Thymus (tissue), 14 donors: ENCODE measurements at places on chromosomes 4 and X. TPM values are rescaled to one million over a fixed set of nuclear protein-coding genes. Genes with fewer than 3 reads are reported as not detected.

The TSPAN6 gene
- 14.0 TPM for total RNA-seq

The MUC7 gene
- not detected for total RNA-seq

The IRAK1 gene
- 33.9 TPM for total RNA-seq

The NHSL2 gene
- 0.80 TPM for total RNA-seq

The SULT1B1 gene
- 0.90 TPM for total RNA-seq

The USP26 gene
- total RNA-seq, result 0.05 TPM

The CT45A10 gene
- total RNA-seq, result not detected

The HEPH gene
- total RNA-seq, result 2.4 TPM

The SHROOM3 gene
- total RNA-seq, result 1.7 TPM

The FAM236B gene
- total RNA-seq, result not detected

The UGT2B11 gene
- 0.05 TPM for total RNA-seq

The TMEM271 gene
- 0.05 TPM for total RNA-seq

- H3K27me3 ChIP-seq, result no peaks in the 10 kb centered on the region
- no peak for DNase-seq
- H3K36me3 ChIP-seq, result no peaks in the 10 kb centered on the region
- H3K27ac ChIP-seq, result no peak overlapping the region
- no peaks in the 10 kb centered on the region for H3K4me1 ChIP-seq
- no peak overlapping the region for H3K4me3 ChIP-seq
Observed at GRCh38 chr4:24722026-24722568, 73.3 kb upstream of the SOD3 start.

DNA sequence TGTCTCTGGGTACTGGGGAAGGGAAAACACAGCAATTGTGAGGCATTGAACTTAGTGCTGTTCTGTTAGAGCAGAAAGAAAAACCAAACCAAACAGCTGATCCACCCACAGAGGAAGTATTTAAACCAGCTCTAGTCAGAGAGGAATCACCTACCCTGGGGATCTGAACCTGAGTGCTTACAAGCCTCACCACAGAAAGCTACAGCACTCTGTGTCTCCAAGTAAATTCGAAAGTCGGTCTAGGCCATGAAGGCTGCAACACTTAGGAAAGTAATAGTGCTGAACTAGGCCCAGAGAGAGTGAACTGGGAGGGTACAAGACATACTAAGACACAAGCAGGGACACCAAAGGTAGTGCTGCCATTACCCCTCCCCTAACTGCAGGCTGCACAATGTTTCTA is 142.2 kb upstream of the CXorf51A start:
- H3K27ac ChIP-seq, result no peak overlapping the region
- no peak overlapping the region for H3K4me3 ChIP-seq
- no peaks in the 10 kb centered on the region for H3K4me1 ChIP-seq

DNA sequence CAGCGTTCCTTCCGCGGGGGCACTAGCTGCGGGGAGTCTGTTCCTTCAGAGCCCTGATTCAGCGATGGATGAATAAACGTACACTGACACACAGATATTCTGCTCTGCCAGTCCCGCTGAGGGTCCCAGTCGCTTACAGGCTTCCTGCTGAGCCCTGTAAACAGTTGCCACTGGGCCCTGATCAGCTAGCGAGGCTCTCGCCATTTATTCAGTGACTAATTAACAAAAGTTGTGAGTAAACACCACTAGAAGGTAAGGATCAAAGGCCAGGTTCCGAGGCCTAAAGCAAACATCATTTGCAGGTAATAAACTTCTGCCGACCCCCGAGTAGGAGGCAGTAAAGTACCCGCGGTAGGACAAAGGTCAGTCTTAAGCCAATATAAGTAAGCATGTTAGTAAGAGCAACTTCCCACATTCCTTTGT is 442.6 kb upstream of the GALNT7 start:
- no peak overlapping the region for H3K4me3 ChIP-seq
- no peaks in the 10 kb centered on the region for H3K36me3 ChIP-seq
- no peak overlapping the region for H3K27ac ChIP-seq

DNA sequence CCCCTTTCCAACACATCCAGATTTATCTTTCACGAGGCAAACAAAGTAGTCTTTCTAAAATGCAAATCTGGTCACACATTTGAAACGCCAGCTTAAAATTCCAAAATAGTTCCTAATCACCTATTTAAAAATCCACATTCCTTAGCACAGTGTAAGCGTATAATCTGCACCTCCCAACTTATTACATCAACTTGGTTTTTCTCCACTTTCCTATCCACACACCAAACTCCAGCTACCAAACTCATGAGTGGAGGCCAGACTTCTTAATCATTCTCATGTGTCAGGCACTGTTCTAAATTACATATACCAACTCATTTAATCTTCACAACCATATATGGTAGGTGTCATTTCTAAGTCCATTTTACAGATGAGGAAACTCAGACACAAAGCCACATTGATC is 33.8 kb downstream of the ENOX2 start:
- DNase-seq, result no peak
- no peaks in the 10 kb centered on the region for H3K36me3 ChIP-seq
- H3K4me1 ChIP-seq, result no peaks in the 10 kb centered on the region
- H3K27ac ChIP-seq, result no peak overlapping the region
- H3K4me3 ChIP-seq, result no peak overlapping the region

- no peak overlapping the region for H3K4me3 ChIP-seq
- no peak overlapping the region for H3K27ac ChIP-seq
- H3K4me1 ChIP-seq, result no peaks in the 10 kb centered on the region
- peak; percentile 72 for DNase-seq
- peaks cover 76% of the 10 kb centered on the region for H3K27me3 ChIP-seq
Observed at GRCh38 chrX:153875391-153876111, 10.4 kb downstream of the L1CAM start.

- no peaks in the 10 kb centered on the region for H3K4me1 ChIP-seq
- no peak for DNase-seq
Observed at GRCh38 chr4:148530114-148530513, 87.9 kb upstream of the NR3C2 start.

DNA sequence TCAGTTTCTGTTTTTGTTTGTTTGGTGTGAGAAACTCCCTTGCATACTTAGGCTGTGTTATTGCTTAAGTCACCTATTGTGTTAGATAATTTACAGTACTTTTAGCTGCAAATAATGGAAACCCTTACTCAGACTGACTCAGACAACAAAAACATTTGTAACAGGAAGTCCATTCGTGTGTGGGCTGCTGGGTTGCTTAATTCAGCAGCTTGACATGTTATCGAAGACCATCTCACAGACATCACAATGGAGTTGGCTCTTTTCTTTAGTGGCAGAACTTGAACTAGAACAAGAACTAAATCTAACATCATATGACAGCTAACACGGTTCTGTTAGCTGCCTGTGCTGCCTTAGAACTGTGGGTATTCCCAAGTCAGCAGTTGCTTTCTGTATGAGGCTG is 9.9 kb upstream of the GABRE start:
- no peak overlapping the region for H3K4me3 ChIP-seq
- H3K27ac ChIP-seq, result no peak overlapping the region
- H3K36me3 ChIP-seq, result no peaks in the 10 kb centered on the region
- no peaks in the 10 kb centered on the region for H3K4me1 ChIP-seq

DNA sequence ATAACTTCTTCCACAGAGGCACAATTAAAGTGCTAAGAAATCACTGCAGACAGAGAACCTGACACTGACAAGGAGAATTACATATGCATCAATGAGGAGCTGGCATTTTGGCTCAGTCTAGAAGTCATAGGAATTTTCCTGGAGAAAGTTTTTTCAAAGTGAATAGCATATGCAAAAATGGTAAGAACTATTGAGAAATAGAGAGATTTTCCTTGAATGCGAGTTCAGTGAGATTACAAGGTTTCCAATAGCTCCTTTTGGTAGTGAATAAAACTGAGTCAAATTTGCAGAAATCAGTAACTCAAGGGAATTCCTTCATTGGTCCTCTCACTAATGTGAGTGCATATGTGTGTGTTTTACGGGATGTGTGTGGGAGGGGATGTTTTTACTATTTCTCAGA is 557.5 kb downstream of the PPARGC1A start:
- no peak for DNase-seq
- no peak overlapping the region for H3K27ac ChIP-seq
- H3K4me1 ChIP-seq, result no peaks in the 10 kb centered on the region
- H3K36me3 ChIP-seq, result no peaks in the 10 kb centered on the region
- no peak overlapping the region for H3K4me3 ChIP-seq

DNA sequence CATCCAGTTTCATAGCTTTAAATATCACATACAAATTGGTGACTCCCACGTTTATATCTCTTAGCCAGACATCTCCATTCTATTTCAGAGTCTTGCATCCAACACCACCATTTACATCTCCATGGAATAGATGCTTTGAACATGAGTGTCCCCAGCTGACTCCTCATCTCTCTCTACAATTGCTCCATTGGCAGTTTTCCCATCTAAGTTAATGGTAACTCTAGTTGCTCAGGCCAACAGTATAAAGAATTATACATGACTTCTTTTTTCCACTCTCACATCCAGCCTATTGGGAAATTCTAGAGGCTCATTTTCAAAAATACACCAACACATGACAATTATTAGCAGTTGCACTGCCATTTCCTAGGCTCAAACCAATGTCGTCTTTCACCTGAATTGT is 388.2 kb downstream of the STIM2 start:
- H3K27ac ChIP-seq, result no peak overlapping the region
- no peaks in the 10 kb centered on the region for H3K4me1 ChIP-seq
- no peak overlapping the region for H3K4me3 ChIP-seq
- no peaks in the 10 kb centered on the region for H3K36me3 ChIP-seq

GRCh38 chrX:12443534-12444098 is 305.3 kb downstream of the FRMPD4 start:
- no peak overlapping the region for H3K27ac ChIP-seq
- no peaks in the 10 kb centered on the region for H3K36me3 ChIP-seq
- DNase-seq, result no peak
- H3K4me3 ChIP-seq, result no peak overlapping the region
- no peaks in the 10 kb centered on the region for H3K27me3 ChIP-seq

- peak overlapping the region; percentile 33 for H3K27ac ChIP-seq
- peaks cover 58% of the 10 kb centered on the region for H3K4me1 ChIP-seq
- H3K4me3 ChIP-seq, result no peak overlapping the region
- no peaks in the 10 kb centered on the region for H3K27me3 ChIP-seq
- no peak for DNase-seq
Observed at GRCh38 chrX:19875050-19875431, 12.4 kb downstream of the SH3KBP1 start.

- no peak for DNase-seq
- no peaks in the 10 kb centered on the region for H3K4me1 ChIP-seq
- H3K27ac ChIP-seq, result no peak overlapping the region
- H3K36me3 ChIP-seq, result no peaks in the 10 kb centered on the region
- no peak overlapping the region for H3K4me3 ChIP-seq
Observed at GRCh38 chrX:38192007-38192810, 28.5 kb downstream of the SRPX start.

- H3K36me3 ChIP-seq, result no peaks in the 10 kb centered on the region
- no peak for DNase-seq
- no peaks in the 10 kb centered on the region for H3K4me1 ChIP-seq
- no peaks in the 10 kb centered on the region for H3K27me3 ChIP-seq
Observed at GRCh38 chr4:8504279-8505007, 63.9 kb downstream of the TRMT44 start.

- H3K36me3 ChIP-seq, result no peaks in the 10 kb centered on the region
- DNase-seq, result no peak
- no peaks in the 10 kb centered on the region for H3K4me1 ChIP-seq
- H3K4me3 ChIP-seq, result no peak overlapping the region
- no peaks in the 10 kb centered on the region for H3K27me3 ChIP-seq
Observed at GRCh38 chrX:102934624-102935023, 2.4 kb upstream of the RAB40AL start.

- no peaks in the 10 kb centered on the region for H3K27me3 ChIP-seq
- peaks cover 3% of the 10 kb centered on the region for H3K4me1 ChIP-seq
- peaks cover 70% of the 10 kb centered on the region for H3K36me3 ChIP-seq
Observed at GRCh38 chr4:7006411-7006810, 36.8 kb upstream of the TADA2B start.

GRCh38 chrX:75642811-75643361 is 120.0 kb upstream of the ZDHHC15 start:
- H3K36me3 ChIP-seq, result no peaks in the 10 kb centered on the region
- no peak overlapping the region for H3K27ac ChIP-seq
- H3K4me1 ChIP-seq, result no peaks in the 10 kb centered on the region
- H3K4me3 ChIP-seq, result no peak overlapping the region
- no peaks in the 10 kb centered on the region for H3K27me3 ChIP-seq

DNA sequence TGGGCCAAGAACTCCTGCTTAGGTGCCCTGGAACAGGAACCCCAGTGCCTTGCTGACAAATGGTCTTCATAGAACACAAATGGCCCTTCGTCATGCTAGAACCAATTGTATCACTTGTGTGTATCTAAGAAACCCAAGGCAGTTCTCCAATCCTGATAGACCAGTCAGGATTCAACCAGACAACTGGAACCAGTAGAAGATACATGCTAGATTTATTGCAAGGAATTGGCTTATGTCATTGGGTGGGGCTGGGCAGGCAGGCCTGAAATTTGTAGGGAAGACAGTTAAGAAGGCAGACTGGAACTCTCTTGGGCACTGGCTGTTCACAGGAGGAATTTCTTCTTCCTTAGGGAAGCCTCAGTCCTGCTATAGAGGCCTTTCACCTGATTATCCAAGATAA is 17.0 kb upstream of the TBL1X start:
- no peaks in the 10 kb centered on the region for H3K27me3 ChIP-seq
- DNase-seq, result no peak
- H3K27ac ChIP-seq, result no peak overlapping the region
- H3K36me3 ChIP-seq, result no peaks in the 10 kb centered on the region
- H3K4me1 ChIP-seq, result peaks cover 6% of the 10 kb centered on the region
- no peak overlapping the region for H3K4me3 ChIP-seq

- H3K4me3 ChIP-seq, result no peak overlapping the region
- no peak overlapping the region for H3K27ac ChIP-seq
- no peaks in the 10 kb centered on the region for H3K36me3 ChIP-seq
- no peak for DNase-seq
- H3K27me3 ChIP-seq, result no peaks in the 10 kb centered on the region
- H3K4me1 ChIP-seq, result no peaks in the 10 kb centered on the region
Observed at GRCh38 chr4:30962939-30963338, 242.8 kb downstream of the PCDH7 start.

GRCh38 chr4:148222991-148223660 is 219.1 kb downstream of the NR3C2 start:
- H3K4me3 ChIP-seq, result no peak overlapping the region
- no peak overlapping the region for H3K27ac ChIP-seq

DNA sequence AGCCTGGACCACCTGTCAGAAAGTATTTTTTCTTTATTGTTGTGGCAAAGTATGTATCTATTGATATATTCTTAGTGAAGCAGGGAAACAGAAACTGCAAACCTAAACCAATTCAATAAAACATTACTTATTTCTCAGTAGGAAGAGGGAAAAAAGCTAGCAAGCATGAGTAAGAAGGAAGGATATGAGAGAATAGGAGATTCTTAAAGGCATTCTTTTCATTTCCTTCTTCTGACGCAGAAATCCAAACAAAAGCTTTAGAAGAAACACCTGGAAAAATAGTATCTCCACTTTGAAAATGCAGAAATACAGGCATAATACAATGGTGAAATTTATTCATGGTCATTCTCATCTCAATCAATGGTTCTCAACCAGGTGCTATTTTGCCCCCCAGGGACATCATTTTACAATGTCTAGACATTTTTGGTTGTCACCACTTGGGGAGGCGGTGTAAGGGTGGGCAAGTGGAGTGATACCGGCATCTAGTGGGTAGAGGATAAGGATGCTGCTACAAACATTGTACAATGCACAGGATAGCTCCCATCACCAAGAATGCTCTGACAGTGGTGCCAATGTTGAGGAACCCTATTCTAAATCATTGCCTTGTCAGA is 21.7 kb upstream of the ATXN3L start:
- no peaks in the 10 kb centered on the region for H3K36me3 ChIP-seq
- no peaks in the 10 kb centered on the region for H3K27me3 ChIP-seq
- DNase-seq, result no peak
- no peak overlapping the region for H3K4me3 ChIP-seq
- no peak overlapping the region for H3K27ac ChIP-seq
- H3K4me1 ChIP-seq, result no peaks in the 10 kb centered on the region

- no peak overlapping the region for H3K4me3 ChIP-seq
- no peak overlapping the region for H3K27ac ChIP-seq
- no peaks in the 10 kb centered on the region for H3K36me3 ChIP-seq
- DNase-seq, result no peak
Observed at GRCh38 chr4:23962462-23962861, 72.6 kb upstream of the PPARGC1A start.
